ENCODE measurements at places on chromosomes 3 and 15.

DNA sequence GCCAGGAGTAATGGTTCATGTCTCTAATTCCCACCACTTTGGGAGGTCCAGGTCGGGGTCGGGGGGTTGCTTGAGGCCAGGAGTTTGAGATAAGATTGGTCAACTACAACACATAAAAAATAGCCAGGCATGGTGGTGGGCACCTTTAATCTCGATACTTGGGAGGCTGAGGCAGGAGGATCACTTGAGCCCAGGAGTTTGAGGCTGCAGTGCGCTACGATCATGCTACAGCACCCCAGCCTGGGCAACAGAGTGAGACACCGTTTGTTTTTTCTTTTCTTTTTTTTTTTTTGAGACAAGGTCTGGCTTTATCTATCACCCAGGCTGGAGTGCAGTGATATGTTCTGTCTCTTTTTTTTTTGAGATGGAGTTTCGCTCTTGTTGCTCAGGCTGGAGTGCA is 1.3 kb upstream of the VPS33B start:
- no peak for DNase-seq

- DNase-seq: peak; percentile 29
Measured at GRCh38 chr3:172522871-172523818, at the start of gene TNFSF10. Gene TNFSF10 (minus strand): TSS chr3:172523430. CDS start chr3:172523384, 46 bp downstream.

DNA sequence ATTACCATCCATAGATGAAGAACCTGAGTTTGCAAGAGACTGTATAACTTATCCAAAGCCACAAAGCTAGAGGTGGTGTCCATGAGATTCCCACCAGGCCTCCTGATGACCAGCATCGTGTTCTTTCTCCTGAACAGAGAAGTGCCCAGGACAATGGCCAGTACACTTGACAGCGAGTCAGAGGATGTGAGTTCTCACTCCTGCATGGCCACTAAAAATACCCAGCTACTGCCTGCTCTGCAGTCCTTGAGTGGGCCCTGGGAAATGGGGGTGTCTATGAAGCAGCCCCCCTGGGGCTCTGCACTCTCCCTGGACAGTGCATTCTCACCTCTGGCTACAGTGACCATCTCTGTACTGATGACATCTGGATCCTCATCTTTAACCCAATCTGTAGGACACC is 201.2 kb downstream of the RPLP1 start:
- DNase-seq: no peak

DNA sequence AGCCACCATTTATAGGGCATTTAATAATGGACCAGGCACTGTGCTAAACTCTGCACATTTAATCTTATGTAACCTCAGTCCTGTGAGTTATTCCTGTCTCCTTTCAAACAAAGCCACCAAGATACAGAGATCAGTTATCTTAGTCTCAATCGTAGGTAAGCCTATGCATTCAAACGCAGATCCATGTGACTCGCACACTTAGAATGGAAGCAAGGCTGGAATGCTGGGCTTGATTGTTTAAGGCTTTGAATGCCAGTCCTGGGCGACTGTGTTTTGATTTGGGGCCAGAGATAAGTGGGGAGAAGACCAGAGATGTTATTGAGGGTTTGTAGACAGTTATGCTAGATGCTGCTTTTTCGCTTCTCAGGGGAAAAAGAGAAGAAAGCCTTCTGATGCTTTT is 22.2 kb downstream of the MED12L start:
- DNase-seq: no peak

DNA sequence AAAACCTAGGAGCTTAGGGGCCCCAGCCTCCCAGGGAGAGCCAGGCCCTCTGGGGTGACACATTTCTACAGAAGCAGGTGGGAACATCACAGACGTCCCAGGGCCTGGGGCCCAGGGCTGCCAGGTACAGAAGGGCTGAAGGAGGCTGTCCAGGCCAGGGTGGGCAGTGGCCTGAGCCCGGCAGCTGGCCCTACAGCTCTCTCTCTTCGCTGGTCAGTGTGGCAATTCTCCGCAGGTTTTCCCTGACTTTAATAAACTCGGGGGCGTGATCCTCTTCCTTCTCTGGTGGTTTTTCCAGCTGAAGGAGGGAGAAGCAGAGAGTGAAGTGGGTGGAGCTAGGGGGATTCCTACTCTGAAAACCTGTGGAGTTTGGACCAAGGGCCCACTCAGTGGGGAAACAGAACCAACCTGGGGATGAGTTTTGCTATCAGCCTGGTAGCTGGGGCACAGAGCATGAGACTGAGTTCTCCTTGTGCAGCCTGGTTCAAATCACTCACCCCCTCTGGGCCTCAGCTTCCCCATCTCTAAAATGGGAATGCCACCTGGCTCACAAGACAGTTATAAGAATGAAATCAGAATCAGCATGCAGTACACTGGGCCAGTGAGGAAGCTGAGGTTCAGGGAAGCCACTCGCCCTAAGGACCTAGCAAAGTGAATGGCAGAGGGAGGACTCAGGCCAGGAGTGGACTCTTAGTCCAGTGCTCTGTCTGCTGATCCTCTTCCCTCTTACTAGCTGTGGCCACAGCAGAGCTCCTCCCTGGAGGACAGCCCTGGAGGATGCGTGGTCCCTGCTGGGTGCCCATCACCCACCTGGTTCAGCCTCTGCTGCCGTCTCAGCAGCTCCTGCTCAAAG is 10.6 kb downstream of the FAM107A start:
- DNase-seq: no peak

- peak; percentile 7 for DNase-seq
Measured at GRCh38 chr3:190862209-190863118, at the start of gene GMNC. Gene GMNC (minus strand): TSS chr3:190862694. CDS start chr3:190862615, 79 bp downstream.

DNA sequence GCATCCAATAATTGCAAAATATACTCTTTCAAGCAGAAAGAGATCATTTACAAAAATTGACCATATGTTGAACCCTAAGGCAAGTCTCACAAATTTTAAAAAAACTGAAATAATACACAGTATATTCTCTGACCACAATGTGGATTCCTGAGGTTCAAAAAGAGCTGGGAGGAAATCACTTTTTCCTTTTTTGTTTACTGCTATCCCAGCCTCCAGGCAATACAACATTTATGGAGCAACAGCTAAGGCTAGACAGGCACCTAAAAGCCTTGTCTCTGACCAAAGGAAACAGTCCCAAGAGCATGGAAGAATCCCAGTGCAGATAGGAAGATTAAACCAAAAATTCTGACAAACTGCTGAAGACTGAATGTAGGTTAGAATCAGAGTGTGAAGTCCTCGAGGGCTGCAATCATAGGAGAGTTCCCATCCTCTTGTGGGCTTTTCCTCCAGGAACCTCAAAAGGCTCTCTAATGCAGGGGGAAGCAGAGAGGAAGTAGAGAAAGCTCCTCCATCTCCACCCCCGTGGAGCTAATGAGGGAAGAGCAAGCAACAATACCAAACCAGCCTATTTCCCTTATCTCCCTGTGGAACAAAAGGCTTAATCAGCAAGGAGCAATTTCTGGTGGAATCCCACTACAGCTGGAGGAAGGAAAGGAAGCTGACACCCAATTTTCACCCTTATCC is 57.0 kb downstream of the TMCC1 start:
- no peak for DNase-seq

GRCh38 chr15:61489571-61489970 is 260.5 kb upstream of the RORA start:
- DNase-seq: no peak

GRCh38 chr3:1135194-1135593 is 42.4 kb downstream of the CNTN6 start:
- no peak for DNase-seq

GRCh38 chr15:56242576-56243162 is 1.0 kb downstream of the RFX7 start:
- DNase-seq: no peak

DNA sequence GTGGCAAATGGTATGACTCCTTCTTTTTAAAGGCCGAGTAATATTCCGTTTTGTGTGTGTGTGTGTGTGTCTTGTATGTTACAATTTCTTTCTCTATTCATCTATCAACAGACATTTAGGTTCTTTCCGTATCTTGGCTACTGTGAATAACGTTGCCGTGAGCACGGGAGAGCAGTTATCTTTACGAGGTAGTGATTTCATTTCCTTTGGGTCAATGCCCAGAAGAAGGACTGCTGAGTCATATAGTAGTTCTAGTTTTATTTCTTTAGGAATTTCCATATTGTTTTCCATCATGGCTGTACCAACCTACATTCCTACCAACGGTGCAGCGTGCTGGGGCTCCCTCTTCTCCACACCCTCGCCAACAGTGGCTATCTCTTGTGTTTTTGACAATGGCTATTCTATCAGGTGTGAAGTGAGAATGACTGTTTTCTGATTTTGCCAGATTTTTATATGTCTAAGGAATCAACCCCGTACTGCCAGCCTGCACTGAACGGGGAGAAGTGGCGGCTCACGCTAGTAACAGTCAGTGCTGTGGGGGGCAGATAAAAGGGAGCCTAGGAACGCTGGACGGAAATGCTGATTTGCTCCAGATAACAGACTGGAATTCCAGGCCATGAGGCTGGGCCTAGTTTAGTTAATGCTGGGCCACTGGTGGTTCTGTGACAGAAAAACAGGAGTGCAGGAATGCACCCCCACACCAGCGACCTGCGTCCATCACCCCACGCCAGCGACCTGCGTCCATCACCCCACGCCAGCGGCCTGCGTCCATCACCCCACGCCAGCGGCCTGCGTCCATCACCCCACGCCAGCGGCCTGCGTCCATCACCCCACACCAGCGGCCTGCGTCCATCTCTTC is 168.1 kb downstream of the XXYLT1 start:
- DNase-seq: no peak

- no peak for DNase-seq
Measured at GRCh38 chr15:57253500-57253899, 122.8 kb upstream of the CGNL1 start.

DNA sequence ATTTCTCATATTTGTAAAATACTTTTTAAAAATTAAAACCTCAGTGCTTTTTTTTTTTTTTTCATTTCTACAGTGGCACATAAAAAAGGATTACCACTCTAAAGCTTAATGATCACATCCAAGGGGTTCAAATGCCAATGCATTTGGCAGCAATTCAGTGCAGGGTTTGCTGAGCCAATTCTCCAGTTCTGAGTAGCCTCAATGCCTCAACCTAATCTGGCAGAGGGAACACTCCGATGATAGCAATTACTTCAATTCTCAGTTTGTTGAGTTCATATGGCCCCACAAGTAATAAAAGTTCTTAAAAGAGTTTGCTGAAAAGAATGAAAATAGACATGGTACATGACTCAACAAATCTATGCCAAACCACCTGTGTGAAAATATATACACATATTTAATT is 79.3 kb upstream of the RBMS3 start:
- DNase-seq: no peak

DNA sequence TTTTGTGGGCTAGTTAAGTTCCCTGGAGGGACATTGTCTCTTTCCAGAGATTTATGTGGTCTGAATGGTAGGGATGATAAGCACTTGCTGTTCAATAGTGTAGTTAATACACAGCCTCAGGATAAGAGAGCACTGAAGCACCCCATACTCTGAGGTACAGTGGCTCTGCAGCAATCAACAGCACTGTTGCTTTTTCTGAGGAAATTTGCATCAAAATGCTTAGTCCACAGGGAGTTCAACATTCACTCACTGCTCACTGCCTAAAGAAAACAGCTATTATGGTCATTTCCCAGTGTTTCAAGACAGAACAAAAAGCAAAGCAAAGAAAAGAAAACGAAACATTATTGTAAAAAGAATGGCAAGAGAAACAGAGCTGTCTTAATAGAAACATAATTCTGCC is 441.9 kb downstream of the PLOD2 start:
- no peak for DNase-seq

GRCh38 chr3:42486814-42487565 is 15.5 kb upstream of the VIPR1 start:
- DNase-seq: no peak

- peak; percentile 78 for DNase-seq
Measured at GRCh38 chr15:78618490-78618934, 2.3 kb downstream of the CHRNA3 start.

DNA sequence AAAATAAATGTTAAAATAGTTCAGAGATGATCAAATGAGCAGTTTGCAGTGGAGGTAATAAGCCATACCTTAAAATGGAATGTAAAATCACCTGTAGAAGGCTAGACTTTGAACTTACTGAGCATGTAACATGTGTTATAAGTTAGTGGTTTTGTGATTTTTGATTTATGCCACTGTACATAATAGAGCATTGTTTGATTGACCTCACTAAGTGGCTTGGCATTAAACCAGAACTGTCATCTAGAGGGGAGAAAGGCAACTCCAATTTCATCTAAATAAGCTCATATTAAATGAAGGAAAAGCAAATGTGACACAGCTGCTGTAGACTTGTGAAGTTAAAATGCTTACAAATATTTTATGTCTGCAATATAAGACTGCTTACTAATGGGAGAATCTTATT is 387.9 kb downstream of the ZIC1 start:
- DNase-seq: no peak

- no peak for DNase-seq
Measured at GRCh38 chr3:186985661-186986364, 55.5 kb downstream of the ST6GAL1 start.

- DNase-seq: no peak
Measured at GRCh38 chr3:72335458-72336095, 512.7 kb downstream of the SHQ1 start.

DNA sequence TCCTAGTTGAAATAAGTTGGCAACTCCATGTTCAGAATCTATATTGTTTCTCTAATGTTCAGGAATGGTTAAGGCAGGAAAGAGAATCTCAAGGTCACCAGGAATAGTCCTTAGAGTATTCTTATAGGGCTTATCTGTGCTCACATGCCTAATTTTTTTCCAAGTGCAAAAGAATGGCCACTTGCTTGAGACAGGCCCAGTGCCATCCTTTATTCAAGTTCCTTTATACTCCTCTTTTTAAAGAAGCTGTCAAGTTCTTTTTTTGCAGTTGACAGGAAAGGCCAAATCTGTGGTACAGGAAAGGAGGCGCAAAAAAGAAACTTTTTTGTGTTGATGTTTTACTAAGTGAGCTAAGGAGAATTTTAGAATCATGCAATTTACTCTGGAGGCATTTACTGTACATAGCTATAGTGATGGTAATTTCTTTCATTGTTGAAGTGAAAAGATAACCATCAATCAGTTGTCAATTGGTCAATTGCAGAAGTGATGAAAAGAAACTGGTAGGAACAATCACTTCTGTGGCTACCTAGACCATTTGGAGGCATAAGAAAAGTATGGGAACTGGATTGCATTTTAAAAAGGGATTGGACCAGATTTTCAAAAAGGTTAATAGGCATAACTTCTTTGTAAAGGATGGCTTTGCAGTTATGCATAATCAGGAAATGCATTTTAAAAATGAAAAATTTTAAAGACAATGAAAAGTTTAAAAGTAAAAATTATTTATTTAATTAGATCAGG is 102.5 kb upstream of the SOX2 start:
- no peak for DNase-seq

Data from activated T-cell treated with anti-CD3 and anti-CD28 coated beads, Interleukin-2, amount 50 U/mL, for 4 hours (primary cell).